Activated CD8-positive, alpha-beta memory T cell treated with anti-CD3 and anti-CD28 coated beads for 1 hour (primary cell): ENCODE measurements at places on chromosomes 7 and 10.

- no peak for DNase-seq
Measured at GRCh38 chr10:22335173-22335933, 9.9 kb upstream of the SPAG6 start.

GRCh38 chr10:79286318-79286951, 60.8 kb upstream of the PPIF start:
- peak; percentile 66 for DNase-seq

- DNase-seq, result no peak
Measured at GRCh38 chr7:44922351-44922694, 37.0 kb upstream of the PURB start.

GRCh38 chr10:108427146-108427545, 1262.6 kb upstream of the SORCS1 start:
- no peak for DNase-seq

DNA sequence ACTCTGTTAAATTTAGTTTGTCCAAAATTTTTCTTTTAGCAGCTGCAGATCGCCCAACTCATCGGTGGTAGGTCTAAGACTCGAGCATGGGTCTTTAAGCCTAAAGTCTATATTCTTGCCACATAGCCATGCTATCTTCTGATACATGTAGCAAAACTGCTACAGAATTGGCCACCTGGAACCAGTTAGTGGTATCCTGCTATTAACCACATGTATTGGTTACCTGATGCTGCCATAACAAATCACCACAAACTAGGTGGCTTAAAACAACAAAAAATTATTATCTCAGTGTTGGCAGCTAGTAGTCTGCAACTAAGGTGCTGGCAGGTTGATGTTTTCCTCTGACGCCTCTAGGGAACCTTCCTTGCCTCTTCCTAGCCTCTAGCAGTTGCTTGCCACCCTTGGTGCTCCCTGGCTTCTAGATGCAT, 96.7 kb upstream of the PIK3CG start:
- DNase-seq, result no peak

GRCh38 chr10:5894403-5894802, 4.4 kb downstream of the FBH1 start:
- DNase-seq, result no peak

DNA sequence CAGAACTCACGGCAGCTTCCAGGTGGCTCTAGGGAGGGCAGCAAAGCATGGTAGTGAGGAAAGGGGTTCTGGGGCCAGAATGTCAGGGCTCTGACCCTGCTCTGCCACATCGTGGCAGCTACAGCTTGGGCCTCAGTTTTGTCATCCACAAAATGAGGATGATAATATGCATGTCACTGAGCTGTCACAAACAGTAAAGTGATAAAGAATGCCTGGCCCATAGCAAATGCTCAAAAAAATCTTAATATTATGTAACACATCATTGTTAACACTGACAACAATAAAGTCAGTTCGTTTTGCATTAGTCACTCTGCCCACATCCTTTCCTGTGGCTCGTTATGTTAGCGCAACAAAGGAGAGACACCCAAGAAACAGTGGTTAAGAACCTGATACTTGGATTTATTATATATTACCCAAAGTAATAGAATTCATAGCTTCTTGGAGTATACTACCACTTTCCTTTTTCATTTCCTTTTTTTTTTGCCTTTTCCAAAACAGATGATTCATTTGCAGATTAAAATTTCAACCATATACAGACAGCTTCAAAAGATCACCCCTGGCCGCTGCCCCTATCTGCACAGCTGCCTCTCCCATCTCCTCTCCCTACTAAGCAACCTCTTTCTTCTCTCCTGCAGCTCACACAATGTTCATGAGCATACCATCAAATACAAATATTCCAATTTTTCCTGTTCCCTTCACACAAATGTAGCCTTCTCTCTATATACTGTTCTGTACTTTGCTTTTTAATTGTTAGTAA, 45.5 kb upstream of the DDC start:
- DNase-seq, result no peak

- DNase-seq, result no peak
Measured at GRCh38 chr10:91537614-91538383, 95.1 kb downstream of the PPP1R3C start.

DNA sequence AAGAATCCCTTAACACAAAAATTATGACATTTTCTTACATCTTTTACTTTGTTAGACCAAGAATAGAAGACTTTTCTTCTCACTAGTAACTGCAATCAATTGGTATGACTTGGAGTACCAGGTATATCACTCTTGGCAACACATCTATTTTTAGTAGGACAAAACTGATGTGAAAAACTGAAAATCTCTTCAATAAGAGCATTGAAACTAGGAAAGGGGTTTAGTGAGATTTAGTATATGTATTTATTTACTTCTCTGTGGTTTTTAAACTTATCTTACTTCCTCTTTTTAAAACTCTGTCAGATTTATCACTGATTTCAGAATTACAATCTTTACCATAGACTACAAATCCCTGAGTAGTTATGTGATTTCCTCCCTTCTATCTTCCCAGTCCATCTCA, 366.2 kb downstream of the PCDH15 start:
- no peak for DNase-seq

- no peak for DNase-seq
Measured at GRCh38 chr10:1287487-1287886, 231.3 kb downstream of the WDR37 start.

DNA sequence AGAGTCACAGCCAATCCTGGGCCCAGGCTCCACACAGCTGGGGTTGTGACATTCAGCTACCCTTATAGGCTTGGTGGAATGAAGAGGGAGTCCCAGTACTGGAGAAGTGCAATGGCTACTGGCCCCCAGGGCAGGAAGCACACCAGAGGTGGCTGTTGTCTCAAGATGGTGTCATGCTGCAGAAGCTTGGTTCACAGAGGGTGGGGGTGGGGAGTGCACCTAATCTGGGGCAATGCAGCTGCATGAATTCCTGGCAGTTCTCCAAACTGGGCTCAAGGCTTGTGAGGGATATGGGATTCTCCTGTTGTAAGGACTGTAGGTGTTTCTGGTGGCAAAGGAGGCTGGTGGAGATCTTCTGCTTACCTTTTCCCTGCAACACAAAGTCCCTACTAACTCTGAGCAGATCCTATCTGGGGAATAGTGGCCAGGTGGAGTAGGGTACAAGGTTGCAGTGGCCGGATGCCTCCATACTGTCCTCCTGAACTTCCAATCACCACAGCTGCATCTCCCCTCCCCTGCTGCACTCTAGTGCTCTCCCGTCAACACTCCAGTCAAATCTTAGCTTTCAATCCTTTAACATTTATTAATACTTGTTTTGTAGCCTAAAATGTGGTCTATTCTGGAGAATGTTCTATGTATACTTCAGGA, 27.4 kb upstream of the PLA2G12B start:
- DNase-seq, result no peak

GRCh38 chr10:56871160-56871668, 510.2 kb upstream of the ZWINT start:
- no peak for DNase-seq

DNA sequence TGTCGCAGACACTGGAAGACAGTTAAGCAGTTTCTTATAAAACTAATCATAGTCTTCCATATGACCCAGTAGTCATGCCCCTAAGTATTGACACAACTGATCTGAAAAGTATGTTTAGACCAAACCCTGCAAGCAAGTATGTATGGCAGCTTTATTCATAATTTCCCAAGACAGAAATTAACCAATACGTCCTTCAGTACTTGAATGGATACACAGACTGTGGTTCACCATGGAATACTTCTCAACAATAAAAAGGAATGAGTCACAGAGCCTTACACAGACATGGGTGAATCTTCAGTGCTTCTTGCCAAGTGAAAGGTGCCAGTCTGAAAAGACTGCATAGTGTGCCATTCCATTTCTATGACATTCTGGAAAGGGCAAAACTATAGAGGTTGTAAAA, 50.2 kb upstream of the AKR1E2 start:
- DNase-seq, result no peak

GRCh38 chr7:81062755-81063154, 143.9 kb upstream of the SEMA3C start:
- DNase-seq, result no peak

DNA sequence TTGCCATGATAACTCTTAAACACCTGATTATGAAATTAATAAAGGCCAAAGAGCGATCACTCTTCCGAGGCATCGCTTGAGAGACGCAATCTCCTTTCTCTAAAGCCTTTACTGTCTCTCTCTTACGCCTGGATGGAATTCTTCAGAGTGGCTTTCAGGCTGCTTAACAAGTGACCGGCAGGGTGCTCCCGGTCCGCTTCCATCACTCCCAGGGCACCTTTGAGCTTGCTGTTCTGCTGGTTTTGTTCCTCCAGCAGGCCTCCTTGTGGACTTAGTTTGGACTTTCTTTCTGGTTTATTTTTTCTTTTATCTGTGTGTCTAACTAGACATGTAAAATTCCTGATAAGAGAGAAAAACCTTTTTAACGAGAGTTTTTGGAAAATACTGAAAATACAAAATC, 60.9 kb downstream of the MRPL32 start:
- DNase-seq, result no peak

GRCh38 chr7:71601851-71602250, 469.9 kb downstream of the GALNT17 start:
- no peak for DNase-seq

DNA sequence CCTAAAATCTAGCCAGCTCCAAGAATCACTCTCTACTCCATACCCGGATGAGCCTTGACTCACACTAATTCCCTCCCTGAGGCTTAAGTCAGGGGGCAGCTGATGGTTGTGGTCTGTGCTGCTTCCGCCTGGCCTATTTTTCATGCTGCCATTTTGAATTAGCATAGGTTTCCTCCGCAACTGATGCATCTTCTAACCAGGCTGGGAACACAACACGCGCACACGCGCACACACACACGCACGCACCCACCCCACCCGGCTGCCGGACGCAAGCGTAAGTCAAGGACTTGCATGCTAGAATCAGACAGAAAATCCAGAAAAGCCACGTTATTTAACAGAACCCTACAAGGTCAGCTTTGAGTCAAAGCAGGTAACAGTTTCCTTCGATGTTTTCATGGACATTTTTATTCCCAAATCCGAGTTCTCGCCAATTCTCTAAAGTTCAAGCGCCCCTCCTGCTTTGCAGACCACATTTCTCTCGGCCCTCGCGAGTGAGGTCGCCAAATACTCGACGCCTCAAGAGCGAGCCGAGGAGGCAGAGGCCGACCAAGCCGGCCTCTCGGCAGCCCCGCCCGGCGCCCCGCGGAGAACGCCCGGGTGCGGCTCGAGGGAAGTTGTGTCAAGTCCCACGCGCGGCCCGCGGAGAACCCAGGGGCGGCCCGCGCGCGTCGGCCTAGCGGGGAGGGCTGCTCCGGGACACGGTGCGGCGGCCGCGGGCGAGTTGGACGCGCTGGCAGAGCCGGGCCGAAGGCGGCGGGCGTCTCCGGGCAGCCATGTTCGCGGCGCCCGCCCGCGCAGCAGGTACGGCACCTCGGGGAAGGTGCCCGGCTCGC, 961 bp downstream of the SCRN1 start:
- DNase-seq, result no peak

GRCh38 chr7:44762300-44762699, 13.7 kb downstream of the ZMIZ2 start:
- no peak for DNase-seq

DNA sequence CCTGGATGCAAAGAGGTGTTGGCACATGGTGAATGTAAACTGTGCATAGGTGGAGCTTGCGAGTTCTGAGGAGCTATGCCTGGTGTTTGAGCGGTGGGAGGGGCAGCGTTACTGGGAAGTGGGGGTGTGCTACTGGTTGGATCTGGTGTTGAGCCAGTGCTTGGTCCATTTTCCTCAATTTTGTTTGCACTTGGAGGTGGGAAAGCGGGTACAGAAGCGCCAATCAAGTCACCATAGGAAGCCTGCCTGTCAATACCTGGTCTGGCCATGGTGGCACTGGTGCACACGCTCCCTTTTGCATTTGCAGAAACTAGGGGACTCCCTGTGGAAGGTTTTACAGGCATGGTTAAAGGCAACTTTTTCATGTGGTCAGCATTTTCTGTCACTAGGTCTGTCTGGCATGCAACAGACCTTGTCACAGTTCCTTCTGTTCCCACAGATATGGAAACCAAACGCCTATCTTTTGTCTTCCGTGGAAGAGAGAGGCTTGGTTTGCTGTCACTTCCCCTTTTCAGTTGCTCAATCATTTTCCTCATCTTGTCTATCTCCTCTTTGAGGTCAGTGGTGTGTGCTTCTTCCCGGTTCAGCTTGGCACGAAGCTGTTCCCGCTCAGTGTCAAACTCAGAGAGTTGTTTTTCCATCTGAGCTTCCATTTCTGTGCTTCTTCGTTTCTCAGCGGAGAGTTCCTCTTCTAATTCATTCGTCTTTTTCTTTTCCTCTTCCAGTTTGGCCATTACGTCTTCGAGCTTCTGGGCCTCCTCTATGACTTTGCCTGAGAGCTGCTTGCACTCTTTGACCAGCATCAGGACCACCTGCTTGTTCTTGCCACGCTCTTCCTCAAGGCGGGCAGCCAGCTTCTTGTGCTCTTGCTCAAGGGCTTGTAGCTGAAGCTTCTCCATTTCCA, 81.1 kb downstream of the CTTNBP2 start:
- no peak for DNase-seq

DNA sequence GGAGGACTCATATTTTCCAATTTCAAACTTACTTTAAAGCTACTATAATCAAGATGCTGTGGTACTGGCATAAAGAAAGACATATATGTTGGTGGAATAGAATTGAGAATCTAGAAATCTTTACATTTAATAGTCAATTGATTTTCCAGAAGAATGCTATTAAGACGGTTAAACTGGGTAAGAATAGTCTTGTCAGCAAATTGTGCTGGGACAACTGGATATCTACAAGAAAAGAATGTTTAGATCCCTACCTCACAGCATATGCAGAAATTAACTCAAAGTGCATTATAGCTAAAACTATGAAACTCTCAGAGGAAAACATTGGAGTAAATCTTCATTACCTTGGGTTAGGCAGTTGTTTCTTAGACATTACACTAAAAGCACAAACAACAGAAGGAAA, 203.3 kb downstream of the SDK1 start:
- no peak for DNase-seq

DNA sequence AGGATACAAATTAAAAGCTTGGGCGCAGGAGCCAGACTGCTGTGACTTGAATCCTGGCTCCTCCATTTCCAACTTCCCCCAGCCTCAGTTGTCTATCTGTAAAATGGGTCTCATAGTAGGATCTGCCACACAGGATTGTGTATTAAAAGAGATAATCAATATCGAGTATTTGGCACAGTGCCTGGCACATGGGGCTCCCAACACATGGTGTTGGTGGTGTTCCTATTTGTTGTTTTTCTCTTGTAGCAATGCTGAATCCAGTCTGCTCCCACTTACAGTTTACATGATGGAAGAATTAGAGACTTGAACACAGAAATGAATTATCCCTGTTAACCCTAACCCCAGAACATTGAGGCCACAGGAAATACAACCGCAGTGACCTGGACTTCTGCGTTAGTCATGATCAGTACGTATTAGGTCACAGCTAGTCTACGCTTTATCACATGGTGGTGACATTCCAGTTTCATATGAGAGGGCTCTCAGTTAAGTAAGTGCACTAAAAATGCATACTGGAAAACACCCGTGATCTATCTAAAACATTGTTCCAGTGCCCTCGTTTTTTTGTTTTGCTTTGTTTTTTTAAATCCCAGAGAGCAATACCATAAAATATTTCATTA, 169.5 kb upstream of the KLF14 start:
- DNase-seq, result no peak

GRCh38 chr7:100441641-100442535, 5.6 kb upstream of the PPP1R35 start:
- DNase-seq, result no peak
